ENCODE measurements at places on chromosomes 11 and 22. TPM values are rescaled to one million over a fixed set of nuclear protein-coding genes. Genes with fewer than 3 reads are reported as not detected.

RHOD gene
- 19.4 TPM for total RNA-seq

DNA sequence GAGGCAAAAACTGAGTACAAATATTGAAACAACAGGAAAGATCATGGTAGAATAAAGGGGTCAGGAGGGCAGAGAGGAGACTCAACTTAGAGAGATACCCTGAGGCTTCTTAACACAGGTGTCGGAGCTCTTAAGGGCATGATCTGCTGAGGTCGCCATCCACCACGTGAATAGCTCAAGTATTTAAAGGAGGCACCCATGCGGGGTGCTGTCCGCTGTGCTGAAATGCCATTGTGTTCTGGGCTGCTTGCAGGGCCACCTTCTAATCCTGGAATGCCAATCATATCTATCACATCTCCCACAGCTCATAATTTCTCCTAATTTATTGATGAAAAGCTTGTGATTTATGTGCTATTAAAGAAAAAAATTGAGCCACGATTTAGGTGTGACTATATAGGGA, 90.2 kb downstream of the SEZ6L start:
- H3K27ac ChIP-seq, result no peak overlapping the region
- no peaks in the 10 kb centered on the region for H3K4me1 ChIP-seq
- no peak for DNase-seq
- H3K27me3 ChIP-seq, result no peaks in the 10 kb centered on the region
- H3K4me3 ChIP-seq, result no peak overlapping the region

CD3E gene
- 2.3 TPM for total RNA-seq

GRCh38 chr11:45580399-45580798, 85.0 kb downstream of the CHST1 start:
- no peak overlapping the region for H3K27ac ChIP-seq

OLFML1 gene
- 41.0 TPM for total RNA-seq

MUC2 gene
- 0.10 TPM for total RNA-seq

ACTN3 gene
- total RNA-seq, result not detected

FGF3 gene
- not detected for total RNA-seq

- H3K27me3 ChIP-seq, result no peaks in the 10 kb centered on the region
- no peak overlapping the region for H3K4me3 ChIP-seq
- H3K36me3 ChIP-seq, result no peaks in the 10 kb centered on the region
- H3K27ac ChIP-seq, result no peak overlapping the region
- no peak for DNase-seq
Observed at GRCh38 chr11:76616676-76617552, 53.6 kb downstream of the LRRC32 start.

DNA sequence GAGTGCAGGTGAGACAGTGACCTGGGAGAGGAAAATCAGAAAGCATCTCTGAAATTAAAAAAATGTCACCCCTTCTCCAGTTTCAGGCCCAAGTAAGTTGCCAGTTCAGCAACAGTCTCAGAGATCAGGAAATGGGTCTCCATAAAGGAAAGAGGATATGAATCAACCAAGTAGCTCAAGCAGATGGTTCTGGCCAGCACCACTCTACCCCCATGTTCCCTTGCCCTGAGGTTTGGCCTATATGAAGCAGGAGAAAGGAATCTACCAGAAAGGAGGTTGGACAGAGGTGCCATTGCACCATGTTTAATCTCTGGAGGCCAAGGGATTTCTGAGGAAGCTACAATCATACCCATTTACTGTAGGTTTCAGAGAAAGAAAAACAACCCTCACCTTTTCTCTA, 7.7 kb downstream of the FZD4 start:
- H3K36me3 ChIP-seq, result peaks cover 14% of the 10 kb centered on the region
- peaks cover 24% of the 10 kb centered on the region for H3K4me1 ChIP-seq
- no peak overlapping the region for H3K27ac ChIP-seq
- no peaks in the 10 kb centered on the region for H3K27me3 ChIP-seq
- no peak overlapping the region for H3K4me3 ChIP-seq

PARVA gene
- total RNA-seq, result 137 TPM

DNA sequence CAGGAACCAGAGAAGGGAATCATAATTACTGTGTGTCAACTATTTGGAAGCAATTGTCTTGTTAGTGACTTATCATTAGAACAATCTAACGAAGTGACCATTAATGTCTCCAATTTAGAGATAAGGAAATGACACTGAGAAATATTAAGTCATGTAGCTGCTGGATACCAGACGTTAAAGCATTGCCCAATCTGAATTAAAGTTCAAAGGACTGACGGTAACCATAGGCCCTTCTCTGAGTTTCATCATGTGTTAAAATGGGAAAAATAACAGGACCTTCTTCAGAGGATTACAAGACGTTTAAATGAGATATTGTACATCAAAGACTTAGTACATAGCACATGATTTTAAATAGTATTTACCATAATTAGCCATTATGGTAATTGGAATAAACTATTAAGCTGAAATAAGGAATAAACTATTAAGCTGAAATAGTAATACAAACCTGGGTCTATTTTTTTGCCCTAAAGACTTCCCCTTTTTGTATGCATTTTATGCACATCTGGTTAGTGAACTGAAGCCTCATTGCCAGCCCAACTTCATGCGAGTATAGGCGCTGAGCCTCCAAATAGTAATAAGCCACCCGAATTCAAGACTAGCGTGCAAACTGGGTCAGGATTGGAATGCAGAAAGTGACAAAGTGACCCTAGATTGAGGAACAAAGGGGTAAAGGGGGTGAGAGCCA, 41.0 kb downstream of the GLYATL1 start:
- no peaks in the 10 kb centered on the region for H3K27me3 ChIP-seq
- no peak for DNase-seq
- H3K27ac ChIP-seq, result no peak overlapping the region
- no peaks in the 10 kb centered on the region for H3K36me3 ChIP-seq

DNA sequence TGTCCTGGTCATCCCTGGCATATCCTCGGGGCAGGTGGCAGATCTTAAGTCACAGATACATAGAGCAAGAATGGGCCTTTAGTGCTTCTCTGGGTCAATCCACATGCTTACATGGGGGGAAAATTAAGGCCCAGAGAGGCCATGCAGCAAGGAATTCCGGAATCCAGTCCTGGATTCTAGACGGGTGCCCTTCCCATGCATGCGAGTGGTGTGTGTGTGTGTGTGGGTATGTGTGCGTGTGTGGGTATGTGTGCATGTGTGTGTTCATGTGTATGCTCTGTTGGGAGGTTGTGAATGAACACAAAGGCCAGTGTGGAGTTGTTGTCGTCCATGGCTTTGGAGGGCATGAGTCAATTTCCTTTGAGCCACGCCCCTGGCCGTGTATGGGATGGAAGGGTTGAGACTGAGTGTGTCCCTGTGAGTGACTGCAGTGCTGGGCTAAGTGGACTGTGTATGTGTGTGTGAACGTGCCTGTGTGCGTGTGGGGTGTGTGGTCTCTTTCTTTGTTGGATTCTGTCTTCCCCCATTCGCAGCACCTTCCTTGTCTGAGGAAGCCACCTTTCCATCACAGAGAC, 33.4 kb upstream of the EIF3D start:
- no peaks in the 10 kb centered on the region for H3K27me3 ChIP-seq
- no peak overlapping the region for H3K4me3 ChIP-seq
- H3K27ac ChIP-seq, result no peak overlapping the region
- H3K36me3 ChIP-seq, result no peaks in the 10 kb centered on the region
- no peak for DNase-seq

DEUP1 gene
- total RNA-seq, result not detected

C11orf16 gene
- not detected for total RNA-seq
